Epithelial cell of esophagus (primary cell): ENCODE measurements at places on chromosomes 5 and 9.

DNA sequence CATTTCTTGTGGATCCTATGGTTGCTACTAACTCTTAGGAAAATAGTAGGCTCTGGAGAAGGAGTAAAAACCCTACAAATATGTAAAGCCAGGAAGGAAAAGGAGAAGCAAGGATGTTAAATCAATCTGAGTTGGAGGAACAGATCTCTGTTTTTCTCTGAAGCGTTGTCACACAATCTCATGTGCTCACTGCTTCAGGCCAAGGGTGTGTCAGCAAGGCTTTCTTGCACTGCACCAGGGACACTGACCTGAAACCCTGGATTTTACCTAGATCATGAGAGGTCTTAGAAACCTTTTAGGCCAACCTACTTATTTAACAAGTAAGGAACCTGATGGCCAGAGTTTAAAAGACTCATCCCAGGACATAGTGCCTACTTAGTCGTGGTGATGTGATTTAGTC, 12.5 kb upstream of the AGXT2 start:
- DNase-seq: no peak

DNA sequence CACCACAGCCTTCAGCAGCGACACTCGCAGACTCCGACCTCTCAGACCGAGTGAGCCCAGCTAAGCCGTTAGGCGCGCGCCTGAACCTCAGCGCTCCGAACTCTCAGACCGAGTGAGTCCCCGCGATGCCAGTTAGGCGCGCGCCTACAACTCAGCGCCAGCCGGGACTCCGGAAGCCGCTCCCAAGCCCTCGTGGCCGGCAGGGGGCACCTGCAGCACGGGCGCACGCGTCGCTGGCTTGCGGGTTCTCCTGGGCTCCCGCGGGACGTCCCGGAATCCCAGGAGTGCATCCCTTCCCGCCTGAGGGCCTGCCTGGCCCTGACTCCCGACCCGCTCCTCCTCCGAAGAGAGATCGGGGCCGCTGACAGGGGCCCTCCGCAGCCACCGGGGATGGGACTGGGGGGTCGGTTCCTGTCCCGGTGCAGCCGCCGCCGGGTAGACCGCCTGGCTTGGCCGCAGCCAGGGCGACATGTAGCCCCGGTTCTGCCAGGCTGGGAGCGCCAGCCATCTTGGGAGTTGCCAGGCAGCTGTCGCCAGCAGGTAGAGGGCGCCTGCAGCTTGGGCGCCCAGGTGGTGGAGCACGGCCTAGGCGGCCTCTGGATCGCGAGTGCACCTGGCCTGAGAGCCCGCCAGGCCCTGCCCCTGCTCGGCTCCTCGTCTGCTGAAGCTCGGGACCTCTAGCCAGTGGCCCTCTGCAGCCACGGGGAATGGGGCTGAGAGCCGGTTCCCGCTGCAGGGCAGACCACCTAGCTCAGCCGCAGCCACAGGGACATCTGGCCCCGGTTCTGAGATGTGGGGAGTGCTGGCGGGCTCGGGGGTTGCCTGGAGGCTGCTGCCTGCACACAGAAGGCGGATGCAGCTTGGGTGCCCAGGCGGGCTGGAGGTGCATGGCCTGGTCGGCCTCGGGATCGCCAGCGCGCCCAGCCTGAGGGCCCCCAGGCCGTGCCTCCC, at the start of gene ANKRD18A:
ANKRD18A (minus strand) TSS at position 114 of the 951 bp plus-strand sequence. CDS start 311 bp downstream, outside the sequence.
- peak; percentile 97 for DNase-seq

DNA sequence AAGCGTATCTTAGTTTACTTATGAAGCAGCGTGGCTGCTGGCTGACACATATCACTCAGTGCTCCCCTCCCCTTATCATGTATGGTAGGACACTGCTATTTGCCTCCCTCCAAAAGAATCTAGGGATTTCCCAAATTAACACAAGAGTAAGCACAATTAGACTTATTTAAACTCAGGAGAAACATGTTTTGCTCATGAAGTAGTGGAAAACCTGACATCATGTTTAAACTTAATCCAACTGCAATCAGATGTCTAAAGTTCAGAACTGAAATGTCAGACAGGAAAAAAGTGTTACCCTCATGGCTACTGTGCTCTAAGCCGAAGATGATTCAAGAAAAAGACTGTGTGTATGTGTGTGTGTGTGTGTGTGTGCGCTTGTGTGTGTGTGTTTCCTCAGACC, 324.1 kb upstream of the TNC start:
- DNase-seq: peak; percentile 6

GRCh38 chr9:19385786-19386501, 5.9 kb upstream of the RPS6 start:
- DNase-seq: no peak

GRCh38 chr5:89036166-89036565, 153.2 kb upstream of the MEF2C start:
- DNase-seq: peak; percentile 32

GRCh38 chr5:179801304-179802206, 5.1 kb downstream of the MGAT4B start:
- peak; percentile 73 for DNase-seq

- DNase-seq: no peak
Observed at GRCh38 chr5:38319491-38319890, 61.1 kb downstream of the EGFLAM start.

GRCh38 chr5:162410365-162410764, 342.8 kb downstream of the GABRG2 start:
- no peak for DNase-seq

DNA sequence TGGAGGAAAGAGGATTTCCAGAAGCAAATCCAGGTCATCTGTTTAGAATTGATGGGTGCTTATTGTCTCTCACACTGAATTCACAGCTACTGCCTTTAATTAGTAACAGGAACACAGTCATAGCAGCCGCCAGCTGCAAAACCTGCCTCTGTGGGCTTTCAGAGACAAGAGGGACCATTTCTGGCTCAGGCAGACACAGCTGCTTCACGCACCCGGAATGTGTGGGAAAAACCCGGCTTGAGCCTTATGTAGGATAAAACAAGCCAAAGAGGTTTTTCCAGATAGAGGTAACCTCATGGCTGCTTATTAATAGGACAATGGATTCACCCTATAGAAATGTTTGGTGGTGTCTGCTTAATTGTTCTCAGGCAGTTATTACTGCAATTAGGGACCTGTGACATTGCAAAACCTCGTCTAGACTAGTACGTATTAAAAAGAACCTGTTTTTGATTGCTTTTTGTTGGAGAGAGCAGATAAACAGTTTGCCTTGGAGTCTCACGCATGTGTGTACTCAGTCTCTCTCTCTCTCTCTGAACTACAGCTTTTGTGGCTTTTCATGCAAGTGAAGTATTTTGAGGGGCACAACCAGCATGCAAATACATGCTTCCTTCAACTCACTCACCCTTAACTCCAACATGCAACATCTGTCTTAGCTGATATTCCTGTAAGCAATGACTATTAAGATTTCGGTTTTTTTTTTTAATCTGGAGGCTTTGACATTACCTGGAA, 302.7 kb downstream of the PLK2 start:
- peak; percentile 89 for DNase-seq

- DNase-seq: no peak
Observed at GRCh38 chr5:163855754-163856153, 350.3 kb downstream of the MAT2B start.

- DNase-seq: no peak
Observed at GRCh38 chr9:93910598-93910997, 44.6 kb downstream of the BARX1 start.

- DNase-seq: no peak
Observed at GRCh38 chr5:62982348-62982747, 403.7 kb downstream of the LRRC70 start.

GRCh38 chr5:157312492-157312891, 46.6 kb downstream of the CYFIP2 start:
- peak; percentile 75 for DNase-seq

- DNase-seq: no peak
Observed at GRCh38 chr5:181063514-181063913, 23.4 kb downstream of the BTNL9 start.

GRCh38 chr5:8756498-8757084, 789.3 kb downstream of the SEMA5A start:
- peak; percentile 60 for DNase-seq

- DNase-seq: peak; percentile 78
Observed at GRCh38 chr9:33159777-33160127, 7.4 kb downstream of the B4GALT1 start.

DNA sequence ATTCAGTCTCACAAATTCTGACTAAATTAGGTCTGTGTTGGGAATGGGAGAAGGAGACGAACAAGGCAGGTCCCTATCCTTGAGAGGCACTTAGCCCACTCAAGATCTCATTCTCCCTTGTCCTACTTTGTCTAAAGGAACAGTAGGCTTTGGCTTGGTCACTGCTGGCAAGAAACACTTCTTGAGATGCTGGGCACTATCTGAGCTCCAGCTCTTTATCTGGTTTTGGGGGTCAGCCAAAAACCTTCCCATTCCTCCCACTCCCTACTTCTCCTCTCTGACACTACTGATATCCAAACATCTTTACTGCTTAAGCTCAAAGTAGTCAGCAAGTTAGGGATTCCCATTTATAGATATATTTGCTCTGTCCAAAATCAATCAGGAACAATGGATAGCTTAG, 155.2 kb downstream of the MAPKAP1 start:
- DNase-seq: no peak

DNA sequence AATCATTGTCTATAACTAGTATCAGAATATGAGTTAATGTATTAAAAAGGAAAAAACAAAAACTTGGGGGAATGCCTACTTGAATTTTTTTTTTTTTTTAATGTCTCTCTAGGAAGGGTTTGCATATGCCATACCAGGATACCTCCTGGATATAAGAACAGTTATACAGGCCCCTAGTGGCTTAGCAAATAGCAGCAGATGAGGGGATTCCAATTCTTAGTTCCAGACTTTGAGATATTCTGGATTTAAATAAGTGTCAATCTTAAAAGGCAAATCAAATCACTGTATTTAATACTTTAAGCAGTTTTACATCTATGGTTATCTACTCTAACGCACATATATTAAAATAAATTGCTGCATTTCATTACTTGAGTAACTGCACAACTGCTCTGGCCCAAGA, 1055.5 kb upstream of the DMAC1 start:
- DNase-seq: no peak

DNA sequence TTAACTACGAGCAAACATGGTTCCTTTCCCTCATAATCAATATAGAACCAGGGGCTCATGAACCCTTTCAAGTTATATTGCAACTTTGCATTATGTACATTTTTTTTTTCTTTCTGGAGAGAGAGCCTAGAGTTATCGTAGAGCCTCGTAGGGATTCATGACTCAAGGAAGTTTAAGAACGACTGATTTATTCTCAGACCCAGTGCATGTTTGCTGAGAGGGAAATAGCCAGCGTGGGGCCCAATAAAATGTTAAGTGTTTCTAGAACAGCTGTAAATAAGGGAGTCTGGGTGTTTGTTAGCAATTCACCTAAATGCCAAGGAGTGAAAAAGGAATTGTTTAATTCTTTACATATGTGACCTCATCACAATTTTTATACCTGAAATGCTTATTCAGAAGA, 119.0 kb upstream of the KLF9 start:
- DNase-seq: no peak

DNA sequence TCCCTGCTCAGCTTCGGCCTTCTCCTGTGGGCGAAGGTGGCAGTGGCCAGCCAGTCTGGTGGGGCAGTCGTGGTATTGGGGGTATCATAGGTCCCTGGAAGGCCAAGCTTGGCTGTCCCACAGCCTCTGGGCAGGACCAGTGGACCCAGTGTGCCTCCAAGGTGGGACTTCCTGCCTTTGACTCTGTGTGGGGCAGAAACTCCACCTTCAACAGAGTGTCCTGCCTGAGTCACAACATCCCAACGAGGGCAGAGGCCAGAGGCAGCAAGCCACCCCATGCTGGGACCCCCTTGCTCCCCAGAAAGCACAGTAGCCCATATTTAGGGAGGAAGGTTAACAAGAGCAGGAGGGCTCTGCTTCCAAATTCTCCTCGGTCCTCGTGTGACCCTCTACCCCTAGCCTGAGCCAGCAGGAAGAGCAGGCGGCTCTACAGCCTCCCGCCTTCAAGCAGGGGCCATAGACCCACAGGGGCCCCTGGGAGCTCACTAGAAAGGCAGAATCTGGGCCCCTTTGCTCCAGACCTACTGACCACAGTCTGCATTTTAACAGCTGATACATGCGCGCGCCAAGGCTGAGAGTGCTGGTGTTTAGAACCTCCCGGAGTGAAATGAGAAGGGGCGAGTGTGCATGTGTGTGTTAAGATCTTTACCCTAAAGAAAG, 51.6 kb upstream of the FUBP3 start:
- DNase-seq: no peak

GRCh38 chr9:68609901-68610415, 69.3 kb upstream of the TMEM252 start:
- no peak for DNase-seq

DNA sequence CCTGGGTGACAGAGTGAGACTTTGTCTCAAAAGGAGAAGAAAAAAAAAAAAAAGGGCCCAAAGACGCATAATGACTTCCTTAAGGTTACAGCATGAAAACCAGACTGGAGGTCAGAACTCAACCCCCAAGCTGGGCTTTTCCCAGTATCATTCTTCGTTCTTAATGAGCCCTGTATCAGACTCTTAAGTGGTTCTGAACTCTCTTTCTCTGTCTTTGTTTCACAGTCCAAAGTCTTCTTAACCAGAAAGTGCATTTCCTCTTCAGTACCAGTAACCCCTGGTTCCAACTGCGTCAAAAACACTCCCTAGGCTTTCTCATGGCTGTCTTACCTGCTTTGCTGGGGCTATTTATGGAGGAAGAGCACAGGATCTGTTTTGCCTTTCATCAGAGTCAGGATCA, 38.4 kb upstream of the SHB start:
- no peak for DNase-seq

- DNase-seq: peak; percentile 7
Observed at GRCh38 chr9:101587332-101588043, 7.3 kb downstream of the PPP3R2 start.

- peak; percentile 52 for DNase-seq
Observed at GRCh38 chr5:17018871-17019270, 82.8 kb upstream of the MYO10 start.

GRCh38 chr5:141680751-141681201, 1.3 kb downstream of the ARAP3 start:
- DNase-seq: peak; percentile 42

- DNase-seq: no peak
Observed at GRCh38 chr5:90142541-90142940, 267.0 kb downstream of the CETN3 start.

- no peak for DNase-seq
Observed at GRCh38 chr9:24073007-24073592, 247.1 kb upstream of the ELAVL2 start.

DNA sequence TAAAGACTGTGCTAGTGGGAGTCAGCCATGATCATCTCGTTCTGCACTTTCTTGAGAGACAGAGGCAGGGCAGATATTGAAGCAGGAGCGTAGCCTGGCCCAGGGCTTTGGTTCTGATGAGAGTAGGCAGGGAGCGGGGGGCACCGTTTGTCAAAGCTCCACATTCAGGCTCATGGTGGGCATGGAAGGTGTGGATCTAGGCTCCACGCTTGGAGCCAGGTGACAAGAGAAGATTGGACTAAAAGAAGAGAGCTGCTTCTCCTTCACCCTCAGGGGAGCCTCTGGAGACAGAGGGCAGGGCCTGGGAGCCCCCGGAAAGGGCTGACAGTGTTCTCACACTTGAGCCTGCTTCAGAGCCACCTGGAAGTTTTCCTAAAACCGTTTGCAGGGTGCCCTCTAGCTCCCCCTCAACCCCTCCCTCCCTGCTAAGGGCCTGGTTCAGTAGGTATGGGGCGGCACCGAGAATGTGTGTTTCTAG, 24.7 kb upstream of the FCN2 start:
- DNase-seq: no peak

GRCh38 chr9:82196622-82197441, 208.3 kb downstream of the SPATA31D1 start:
- no peak for DNase-seq
